Omental fat pad (tissue), 4 donors: ENCODE measurements at places on chromosomes 6 and 20. TPM values are rescaled to one million over a fixed set of nuclear protein-coding genes. Genes with fewer than 3 reads are reported as not detected.

- DNase-seq: no peak
These were observed 28.6 kb downstream of the C6orf89 start for GRCh38 chr6:36914227-36914794.

DNA sequence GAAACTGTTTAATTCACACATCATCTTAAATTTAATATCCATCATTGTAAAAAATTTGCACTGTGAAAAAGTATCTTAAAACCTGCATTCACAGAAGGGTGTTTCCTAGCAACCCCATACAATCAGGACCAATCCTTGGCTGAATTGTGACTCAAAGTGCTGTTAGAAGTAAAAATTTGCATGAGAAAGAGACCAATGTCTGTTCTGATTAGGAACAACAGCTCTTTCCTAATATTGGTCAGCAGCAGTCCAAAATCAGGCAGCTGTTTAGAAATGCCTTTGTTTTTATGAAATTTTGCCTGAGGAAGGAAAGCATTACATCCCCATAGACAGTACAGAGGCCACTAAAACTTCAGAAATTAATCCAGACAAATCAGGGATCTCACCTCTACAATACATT, 987.0 kb downstream of the HACE1 start:
- no peak for DNase-seq

SYNDIG1 gene
- total RNA-seq: not detected

DNA sequence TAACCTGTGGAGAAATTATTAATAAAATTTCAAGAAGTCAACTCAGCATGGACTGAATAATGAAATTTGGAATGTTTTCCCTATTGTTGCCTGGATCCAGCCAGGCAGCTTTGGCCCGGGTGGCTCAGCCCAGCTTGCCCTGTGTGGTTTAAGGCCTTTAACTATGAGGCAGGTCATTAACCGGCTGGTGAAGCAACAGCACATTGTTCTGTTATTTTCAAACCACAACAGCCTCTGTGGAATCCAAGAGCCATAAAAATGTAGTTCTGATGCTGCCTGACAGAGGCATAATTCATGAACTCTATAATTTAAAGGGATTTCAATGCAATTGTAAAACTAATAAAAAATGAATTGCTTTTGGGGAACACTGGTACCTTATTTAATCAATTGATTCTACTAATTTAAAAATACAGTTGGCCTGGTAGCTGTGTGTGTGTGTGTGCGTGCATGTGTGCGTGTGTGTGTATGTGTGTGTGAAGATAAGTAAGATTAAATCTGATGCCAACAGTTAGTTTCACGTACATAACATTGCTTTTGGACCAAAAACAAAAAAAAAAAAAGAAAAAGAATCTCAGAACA, 117.7 kb downstream of the RPS12 start:
- no peak for DNase-seq

GRCh38 chr20:15317546-15318232, 980.3 kb upstream of the FLRT3 start:
- no peak for DNase-seq

PPIL6 gene
- total RNA-seq: 2.8 TPM

MCCD1 gene
- total RNA-seq: not detected

GRCh38 chr20:12331236-12331635, 413.5 kb downstream of the BTBD3 start:
- DNase-seq: no peak
